NT2/D1 (cell line): ENCODE measurements at places on chromosomes 7 and 10.

- DNase-seq: no peak
Measured at GRCh38 chr10:2425320-2425719, 642.0 kb upstream of the PFKP start.

DNA sequence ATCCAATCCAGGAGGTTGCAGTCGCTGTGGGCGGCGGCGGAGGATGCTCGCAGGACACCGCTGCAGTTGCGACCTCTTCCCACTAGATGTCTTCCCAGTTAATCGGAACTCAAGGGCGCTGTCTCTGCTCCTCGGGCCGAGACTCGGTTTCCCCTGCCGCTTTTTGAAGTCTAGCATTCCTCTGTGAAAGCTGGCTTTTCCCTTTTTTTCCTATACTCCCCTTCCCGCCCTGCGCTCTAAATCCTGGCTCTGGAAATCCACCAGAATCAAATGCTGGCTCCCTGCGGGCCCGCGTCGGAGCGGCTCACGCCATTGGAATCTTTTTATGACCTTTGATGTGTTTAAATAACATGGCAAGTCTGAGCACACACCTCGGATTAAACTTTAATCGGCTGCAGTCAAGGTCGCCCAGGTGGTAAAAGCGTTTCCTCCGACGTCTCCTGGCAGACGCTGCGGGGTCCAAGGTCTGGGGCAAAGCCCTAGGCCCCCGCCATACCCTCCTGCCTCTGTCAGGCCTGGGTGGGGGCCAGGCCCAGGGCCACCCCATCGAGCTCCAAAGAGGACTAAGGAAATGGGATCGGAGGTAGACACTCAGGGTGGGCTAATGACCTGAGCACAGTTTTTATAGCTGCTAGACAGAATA, 10.7 kb upstream of the HOXA13 start:
- no peak for DNase-seq

DNA sequence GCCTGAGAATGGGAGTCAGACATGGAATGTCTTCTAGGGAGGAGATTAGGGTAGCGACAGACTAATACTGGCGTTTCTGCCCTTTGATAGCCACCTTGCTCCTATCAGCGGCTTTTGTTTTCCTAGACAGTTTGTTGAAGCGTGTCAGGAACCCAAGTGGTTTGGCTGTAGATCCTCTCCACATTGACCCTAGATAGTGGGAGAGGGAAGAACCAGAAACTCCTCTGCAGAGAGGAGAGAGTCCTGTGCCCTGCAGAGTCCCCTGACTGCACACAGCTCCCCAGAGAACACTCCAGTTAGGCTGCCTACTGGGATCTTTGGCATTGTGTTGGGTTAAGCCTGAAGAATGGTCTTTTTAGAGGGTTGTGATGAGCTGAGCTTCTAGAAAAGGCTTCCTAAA, 2.4 kb downstream of the MEPCE start:
- no peak for DNase-seq

DNA sequence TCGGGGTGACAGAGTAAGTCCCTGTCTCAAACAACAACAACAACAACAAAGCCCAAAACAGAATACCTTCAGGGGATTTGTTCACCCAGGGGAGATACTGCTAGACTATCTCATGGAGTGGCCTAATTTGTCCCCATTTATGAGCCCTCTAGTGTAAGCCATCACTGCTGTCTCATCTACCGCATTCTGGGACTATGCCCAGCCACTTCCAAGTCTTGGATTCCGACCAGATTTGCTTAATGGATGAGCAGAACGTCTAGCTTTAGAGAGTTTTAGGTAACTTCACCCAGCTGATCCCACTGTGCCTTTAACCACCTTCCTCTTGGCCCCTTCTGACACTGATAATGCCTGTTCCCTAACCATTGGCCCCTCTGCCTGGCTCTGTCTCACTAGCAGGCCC, 47.1 kb downstream of the PAPSS2 start:
- DNase-seq: no peak

DNA sequence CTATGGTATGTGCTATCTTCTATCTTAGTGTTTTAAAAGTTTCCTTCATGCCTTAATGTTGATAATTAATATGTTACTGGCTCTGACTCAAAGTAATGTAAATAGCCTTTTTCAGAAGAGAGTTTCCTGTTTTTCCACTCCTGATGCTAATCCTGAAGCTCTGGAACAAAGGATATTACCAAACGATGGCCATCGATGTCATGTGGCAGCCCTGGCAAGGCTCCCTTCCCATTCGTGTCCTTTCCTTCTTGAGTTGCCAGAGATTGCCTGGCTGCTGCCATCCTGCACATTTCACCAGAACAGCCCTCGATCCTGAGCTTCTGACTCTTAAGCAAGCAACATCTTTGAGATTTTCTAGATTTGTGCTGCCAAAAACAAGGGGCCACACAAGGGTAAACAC, 46.0 kb downstream of the RNF133 start:
- no peak for DNase-seq

- DNase-seq: no peak
Measured at GRCh38 chr7:112120696-112121217, 85.4 kb downstream of the DOCK4 start.

- DNase-seq: no peak
Measured at GRCh38 chr10:17713758-17714157, 38.2 kb upstream of the TMEM236 start.

- DNase-seq: no peak
Measured at GRCh38 chr7:91835091-91835825, 45.2 kb downstream of the MTERF1 start.

DNA sequence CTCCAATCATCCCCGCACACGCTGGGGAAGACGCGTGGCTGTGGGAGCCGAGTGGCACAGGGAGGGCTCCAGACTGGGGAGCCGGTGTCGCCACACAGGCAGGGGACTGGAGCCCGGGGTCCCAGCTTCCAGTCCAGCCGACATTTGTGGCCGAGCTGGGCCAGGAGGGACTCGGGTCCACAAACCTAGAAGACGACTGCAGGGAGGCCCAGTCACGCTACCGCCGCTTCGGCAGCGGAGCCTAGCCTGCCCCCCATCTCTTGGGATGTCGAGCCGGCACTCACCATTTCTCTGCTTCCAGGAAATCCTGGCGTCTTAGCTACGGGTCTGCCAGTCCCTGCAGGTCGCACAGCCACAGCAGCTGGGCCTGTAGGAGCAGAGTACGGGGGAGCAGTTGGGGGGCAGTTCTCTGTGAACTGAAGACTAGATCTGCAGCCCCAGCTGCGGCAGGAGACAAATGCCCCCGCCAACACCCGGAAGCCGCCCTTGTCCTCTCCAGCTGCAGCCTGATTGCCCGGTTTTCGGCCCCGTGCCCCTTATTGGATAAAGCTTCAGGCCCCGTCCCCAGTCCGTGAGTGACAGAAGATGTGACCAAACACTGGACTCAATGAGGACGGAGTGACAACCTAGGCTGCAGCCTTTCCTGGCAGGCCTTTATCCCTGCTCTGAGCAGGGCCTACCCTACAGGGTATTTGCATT, 270.7 kb downstream of the ZNF33B start:
- DNase-seq: peak; percentile 88

DNA sequence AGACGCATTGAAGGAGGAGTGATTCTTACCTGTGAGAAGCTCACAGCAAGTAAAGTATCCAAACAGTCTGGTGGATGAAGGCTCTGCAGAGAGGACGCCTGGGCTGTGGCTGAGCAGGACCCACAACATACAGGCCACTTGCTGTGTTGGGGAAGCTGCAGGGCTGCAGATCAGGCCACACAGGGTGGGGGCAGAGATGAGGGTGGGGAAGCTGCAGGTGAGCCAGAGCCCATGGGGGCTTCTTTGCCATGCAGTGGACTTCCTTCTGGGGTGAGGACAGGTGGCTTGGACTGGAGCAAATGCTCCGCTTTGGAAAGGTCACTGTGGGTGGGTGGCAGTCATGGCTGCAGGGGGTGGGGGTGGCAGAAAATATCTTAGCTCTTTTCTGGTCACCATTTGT, 214.8 kb downstream of the GLRX3 start:
- no peak for DNase-seq

DNA sequence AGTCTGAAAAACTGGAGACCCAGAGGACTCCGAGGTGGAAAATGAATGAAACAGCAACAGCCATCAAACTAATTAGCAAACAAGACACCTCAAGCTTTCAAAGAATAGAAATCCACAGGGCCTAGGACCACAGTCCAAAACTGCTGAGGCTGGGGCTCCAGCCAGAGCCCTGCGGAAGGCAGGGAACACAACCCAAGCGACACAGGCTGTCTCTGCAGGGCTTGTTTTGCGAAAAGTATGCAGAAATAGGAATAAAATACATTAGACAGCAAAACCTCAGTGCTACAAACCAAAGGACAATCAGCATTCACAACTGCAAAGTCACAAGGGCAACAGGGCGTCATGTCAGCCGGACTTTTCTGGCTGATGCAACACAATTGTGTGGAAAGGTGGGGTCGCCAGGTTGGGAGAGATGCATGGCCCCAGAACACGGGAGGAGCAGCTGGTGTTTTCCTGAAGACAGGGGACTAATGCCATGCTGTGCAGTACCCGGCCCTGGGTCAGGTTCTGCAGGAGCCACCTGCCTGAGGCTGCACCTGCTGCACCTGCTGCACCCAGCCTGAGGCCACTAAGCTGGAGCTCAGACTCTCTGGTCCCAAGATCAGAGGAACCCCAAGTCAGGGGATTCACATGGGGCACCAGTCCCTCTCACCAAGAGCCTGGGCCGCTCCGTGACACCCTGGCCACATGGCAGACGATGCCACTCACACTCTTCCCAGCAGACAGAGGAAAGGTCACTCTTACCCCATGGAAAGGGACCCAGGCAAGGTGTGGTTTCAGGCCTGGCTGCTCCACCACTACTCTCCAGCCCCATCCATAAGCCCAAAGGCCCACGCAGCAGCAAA, 74.2 kb downstream of the MAD1L1 start:
- no peak for DNase-seq

DNA sequence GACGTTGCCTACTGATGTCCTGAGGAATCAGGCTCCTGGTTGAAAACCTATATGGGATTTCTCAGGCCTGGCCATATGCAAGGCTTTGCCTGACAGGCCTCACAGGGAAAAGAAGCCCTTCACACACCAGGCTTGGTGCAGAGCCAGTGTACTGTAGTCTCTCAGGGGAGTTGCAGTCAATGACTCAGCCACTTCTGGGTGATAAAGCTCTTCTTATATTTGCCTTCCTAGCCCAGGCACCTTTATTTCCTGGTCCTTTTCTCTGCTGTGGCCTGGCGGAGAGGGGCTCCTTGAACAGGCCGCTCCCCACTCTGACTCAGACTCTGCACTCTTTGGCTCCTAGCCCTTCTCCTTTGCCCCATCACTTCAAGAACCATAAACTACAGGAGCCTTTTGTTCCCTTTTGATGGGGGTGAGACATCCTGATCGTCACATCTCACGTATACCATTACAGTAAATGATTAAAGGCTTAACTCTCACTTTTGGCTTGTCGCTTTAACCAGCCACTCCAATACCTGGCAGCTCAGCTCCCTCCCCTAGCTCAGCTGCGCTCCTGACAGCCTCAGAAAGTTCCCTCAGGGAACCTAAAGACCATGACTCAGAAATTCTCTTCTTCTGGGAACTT, 33.5 kb downstream of the DPY19L1 start:
- DNase-seq: no peak

DNA sequence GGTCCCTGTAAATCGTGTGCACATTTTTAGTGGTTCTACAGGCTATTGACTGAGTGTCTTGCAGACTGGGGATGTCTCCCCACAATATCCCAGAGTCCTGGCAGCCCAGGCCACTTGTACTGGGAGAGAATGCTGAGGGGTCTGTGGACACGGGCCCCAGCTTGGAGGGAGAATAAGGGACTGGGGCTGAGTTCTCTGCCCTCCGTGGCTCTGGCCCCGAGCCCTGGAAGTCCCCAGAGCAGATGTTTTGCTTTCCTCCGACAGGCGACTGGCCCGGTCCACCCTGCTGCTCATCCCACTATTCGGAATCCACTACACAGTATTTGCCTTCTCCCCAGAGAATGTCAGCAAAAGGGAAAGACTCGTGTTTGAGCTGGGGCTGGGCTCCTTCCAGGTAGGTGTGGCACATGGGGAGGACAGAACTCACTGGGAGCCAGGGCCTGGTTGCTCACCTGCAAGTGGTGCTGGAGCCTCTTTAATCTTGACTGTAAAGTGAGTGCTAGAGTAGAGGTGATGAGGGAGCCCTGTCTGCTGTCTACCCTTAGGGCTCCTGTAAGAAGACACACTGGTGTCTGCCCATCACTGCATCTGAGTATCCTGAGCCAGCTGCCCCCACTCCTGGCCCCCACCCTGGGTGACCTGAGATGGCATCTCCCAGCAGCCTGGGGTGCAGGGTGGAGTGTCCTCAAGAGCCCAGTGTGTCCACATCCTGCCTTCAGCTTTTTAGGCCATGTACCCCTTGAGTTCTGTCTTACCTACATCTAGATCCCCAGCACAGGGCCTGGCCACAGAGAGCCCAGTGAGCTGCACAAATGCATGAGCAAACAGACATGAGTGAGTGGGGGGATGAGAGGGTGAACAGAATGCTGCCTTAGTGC, 51.1 kb downstream of the ADCYAP1R1 start:
- no peak for DNase-seq

- no peak for DNase-seq
Measured at GRCh38 chr10:109239371-109239770, 683.9 kb downstream of the XPNPEP1 start.

- DNase-seq: no peak
Measured at GRCh38 chr7:11616466-11616865, 215.5 kb downstream of the THSD7A start.

DNA sequence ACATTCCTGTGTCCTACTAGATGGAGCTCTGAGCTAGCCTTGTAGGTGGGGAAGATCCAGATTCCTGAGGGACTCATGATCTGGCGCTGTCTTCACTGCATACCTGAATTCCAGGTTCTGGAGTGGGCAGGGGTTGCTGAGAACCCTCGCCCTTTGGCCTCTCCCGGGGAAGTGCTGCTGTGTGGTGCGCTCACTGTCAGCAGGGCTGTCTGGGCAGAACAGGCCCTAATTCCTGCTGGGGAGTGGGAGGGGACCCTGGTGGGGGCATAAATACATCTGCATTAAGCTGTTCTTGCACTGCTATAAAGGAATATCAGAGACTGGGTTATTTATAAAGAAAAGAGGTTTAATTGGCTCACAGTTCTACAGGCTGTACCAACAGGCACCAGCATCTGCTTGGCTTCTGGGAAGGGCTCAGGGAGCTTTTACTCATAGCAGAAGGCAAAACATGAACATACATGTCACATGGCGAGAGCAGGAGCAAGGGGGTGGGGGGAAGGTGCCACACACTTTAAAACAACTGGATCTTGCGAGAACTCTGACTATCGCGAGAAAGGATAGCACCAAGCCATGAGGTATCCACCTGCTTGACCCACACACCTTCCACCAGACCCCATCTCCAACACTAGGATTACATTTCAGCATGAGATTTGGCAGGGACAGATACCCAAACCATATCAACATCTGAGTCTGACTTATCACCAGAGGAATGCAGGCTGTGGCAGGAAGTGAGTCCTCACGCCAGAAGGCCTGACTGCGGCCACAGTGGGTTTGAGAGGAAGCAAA, 115.0 kb downstream of the ADCY1 start:
- DNase-seq: no peak

GRCh38 chr10:408236-408635, 273.0 kb downstream of the ZMYND11 start:
- DNase-seq: no peak

DNA sequence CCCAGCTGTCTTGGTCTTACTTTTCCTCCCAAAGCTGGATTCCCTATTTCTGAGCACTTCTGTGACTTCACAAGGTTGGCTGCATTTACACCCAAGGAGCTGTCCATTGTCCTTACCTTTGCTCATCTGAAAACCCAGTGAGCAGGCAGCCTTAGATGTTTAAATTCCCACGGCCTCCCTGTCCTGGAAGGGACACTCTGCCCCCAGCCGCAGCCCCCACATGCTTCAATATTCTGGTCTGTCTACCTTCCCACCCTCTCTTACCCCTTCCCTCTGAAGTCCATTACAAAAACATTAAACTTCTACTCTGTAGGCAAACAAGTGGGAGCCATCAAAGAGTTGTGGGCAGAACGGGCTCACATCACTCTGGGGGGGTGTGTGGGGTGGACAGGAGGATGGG, 73.8 kb upstream of the EFCAB10 start:
- no peak for DNase-seq
